Suprapubic skin (tissue), 4 donors: ENCODE measurements at places on chromosomes 13 and 19. TPM values are rescaled to one million over a fixed set of nuclear protein-coding genes. Genes with fewer than 3 reads are reported as not detected.

The TMEM59L gene
- 1.4 TPM for total RNA-seq

The SERTM1 gene
- not detected for total RNA-seq

- H3K27ac ChIP-seq = no peak overlapping the region
- no peak overlapping the region for H3K4me3 ChIP-seq
- no peaks in the 10 kb centered on the region for H3K36me3 ChIP-seq
- DNase-seq = no peak
- H3K4me1 ChIP-seq = no peaks in the 10 kb centered on the region
- H3K27me3 ChIP-seq = no peaks in the 10 kb centered on the region
Measured at GRCh38 chr13:63983366-63983765, 2567.7 kb upstream of the PCDH20 start.

The KLK13 gene
- 15.8 TPM for total RNA-seq

The CABP5 gene
- not detected for total RNA-seq
